ENCODE measurements at places on chromosomes 13 and 19.

GRCh38 chr13:32022311-32022710 is 9.3 kb upstream of the FRY start:
- peak; percentile 18 for DNase-seq

DNA sequence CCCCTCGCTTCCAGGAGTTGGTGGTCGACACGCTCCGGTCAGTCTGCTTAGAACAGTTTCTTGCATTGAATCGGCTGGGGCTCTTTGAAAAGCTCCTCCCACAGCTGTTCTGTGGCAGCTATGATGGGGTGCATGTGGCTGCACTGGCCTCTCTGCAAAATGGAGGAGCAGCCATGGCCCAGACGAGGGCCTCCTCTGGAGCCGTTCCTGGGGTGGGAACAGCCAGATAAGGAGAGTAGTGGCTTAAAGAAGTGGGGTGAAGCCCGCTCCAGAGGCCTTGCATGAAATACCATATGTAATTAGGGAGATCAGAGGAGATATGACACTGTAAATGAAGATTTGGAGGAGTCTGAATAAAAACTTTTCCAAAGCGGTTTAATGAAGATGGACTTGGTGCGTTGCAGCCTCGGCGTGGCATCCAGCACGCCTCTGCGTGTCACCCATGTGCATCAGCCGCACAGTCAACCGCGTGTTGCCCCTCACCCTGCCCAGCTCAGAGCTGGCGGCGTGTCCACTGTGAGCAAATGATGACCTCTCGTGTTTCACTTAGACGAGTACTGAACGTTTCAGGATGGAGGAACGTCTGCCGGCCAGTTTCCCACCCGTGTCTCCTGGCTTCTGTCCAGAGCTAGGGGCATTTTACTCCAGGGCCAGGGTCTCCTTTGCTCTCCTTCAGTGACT is 199.2 kb downstream of the TEX29 start:
- DNase-seq, result no peak

- no peak for DNase-seq
Measured at GRCh38 chr19:32023564-32023832, 321.9 kb upstream of the ZNF507 start.

- no peak for DNase-seq
Measured at GRCh38 chr19:51096473-51097165, 11.6 kb downstream of the CTU1 start.

DNA sequence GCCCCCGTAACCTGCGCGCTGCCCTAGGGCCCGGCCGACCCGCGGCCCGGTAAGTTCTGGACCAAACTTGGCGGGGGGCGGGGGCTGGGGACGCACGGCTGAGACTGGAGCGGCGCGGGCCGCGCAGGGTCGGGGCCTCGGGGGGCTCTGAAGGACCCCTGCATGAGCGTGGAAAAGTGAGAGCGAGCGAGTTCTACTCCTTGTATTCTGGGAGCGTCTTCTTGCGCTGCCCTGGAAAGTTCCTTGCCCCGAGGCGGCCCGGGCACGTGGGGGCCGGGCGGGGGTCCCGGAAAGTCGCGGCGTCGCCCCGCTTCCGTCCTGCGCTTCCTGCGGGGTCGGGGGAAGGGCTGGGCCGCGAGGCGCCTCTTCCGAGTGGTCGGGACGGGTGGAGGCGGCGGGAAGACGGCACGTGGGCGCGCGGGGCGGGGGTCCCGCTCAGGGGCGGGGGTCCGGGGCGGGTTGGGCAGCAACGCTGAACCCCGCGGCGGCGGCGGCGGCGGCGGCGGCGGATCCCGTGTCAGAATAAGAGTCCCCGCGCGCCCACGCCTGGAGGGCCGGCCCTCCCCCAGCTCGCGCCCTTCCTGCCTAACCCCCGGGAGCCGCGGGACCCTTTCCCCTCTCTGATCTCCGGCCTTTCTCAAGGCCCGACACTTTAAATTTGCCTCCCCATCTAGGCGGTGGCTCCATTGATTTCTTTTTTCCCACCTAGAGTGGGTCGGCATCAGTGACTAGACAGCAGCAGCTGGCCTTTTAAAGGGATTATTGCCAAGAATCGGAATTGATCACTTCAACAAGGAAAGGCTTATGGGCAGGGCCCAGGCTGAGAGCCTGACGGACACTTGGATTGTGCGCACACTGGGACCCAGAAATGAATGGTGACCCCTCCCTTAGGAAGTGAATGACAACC is 749 bp downstream of the GATAD2A start:
- DNase-seq, result peak; percentile 61

DNA sequence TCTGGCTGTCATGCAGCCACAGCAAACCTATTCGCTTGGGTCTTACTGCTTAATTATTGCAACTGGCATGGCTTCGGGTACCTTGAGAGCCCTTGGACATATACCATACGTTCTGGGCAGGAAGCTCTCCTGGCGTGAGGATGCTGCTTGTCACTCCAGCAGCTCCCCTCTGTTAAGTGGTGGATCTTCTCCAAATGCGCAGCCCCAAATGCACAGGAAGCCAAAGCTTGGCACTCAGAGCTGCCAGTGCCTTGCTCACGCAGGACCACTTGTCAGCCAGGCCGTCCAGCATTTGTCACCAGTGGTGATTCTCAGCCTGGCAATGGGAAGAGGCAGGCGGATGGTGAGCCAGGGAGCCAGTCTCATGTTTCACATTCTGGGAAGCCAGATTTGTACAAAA is 158.6 kb downstream of the KATNAL1 start:
- no peak for DNase-seq

GRCh38 chr19:42115705-42116104 is 16.5 kb downstream of the POU2F2 start:
- no peak for DNase-seq

GRCh38 chr13:57673197-57673596 is 41.7 kb downstream of the PCDH17 start:
- DNase-seq, result no peak

DNA sequence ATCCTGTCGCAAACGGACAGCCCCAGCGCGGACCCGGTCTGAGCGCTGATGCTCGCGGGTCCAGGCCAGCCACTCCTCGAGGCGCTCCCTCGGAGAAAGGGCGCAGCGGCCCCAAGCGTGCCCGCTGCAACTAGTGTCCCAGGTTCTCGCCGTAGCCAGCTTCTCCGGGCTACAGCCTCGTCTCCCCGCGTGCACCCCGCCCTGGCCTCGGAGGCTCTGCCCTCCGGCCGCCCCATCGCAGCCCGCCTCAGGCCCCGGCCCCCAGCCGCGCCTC is 487 bp downstream of the FLT1 start:
- no peak for DNase-seq

DNA sequence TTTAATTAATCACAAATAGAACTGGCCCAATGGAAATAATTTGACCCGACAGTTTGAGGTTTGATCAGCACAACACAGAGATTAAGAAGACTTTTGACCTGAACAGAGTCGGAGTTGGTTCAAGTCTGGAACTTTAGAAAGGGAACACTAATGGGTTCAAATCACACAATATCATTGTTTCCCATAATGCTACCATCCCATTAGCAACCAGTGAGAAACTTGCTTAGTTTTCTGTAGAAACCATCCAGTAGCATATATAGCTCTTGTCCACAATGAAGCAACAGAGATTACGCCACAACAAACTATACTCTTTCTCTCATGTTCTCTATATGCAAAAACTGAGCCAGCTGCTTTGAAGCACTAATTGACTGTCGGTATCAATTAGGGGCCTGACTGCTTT is 376.9 kb upstream of the SPRY2 start:
- no peak for DNase-seq

GRCh38 chr19:8571006-8571411 is 6.2 kb downstream of the MYO1F start:
- peak; percentile 29 for DNase-seq

- DNase-seq, result no peak
Measured at GRCh38 chr13:39133781-39134180, 95.5 kb downstream of the NHLRC3 start.

DNA sequence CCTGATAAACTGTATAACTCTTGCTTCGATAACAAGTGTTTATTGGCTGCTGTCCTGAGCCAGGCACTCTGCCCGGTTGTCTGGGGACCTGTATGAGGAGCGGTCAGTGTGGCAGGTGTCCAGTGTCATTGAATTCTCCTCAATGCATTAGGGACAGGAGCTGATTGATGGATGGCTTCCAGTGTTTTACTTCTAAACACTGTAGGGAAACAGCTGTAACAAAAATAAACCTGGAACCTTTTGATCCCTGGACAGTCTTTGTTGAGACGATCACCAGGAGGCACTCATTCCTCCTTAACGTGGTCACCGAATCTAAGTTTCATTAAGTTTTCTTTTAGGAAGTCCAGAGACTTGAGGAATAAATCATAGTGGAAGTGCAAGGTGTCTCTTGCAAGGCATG is 17.9 kb downstream of the UBAC2 start:
- DNase-seq, result peak; percentile 81

DNA sequence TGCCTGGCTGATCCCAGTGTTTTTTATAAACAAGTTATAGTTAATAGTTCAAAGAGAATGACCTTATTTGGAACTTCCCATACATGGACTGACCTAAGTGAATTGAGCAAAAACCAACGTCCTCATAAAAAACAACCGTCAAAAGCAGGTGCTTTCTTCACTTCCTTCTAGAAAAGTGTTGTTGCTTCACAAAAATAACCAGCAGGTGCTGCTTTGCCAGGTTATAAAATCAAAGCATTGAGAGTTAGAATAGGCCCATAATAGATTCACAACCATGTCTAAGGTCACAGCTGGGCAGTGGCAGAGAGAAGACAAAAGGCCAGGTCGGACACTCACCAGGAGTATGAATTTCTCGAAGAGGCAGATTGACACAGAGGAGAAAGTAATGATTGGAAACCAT is 9.5 kb downstream of the RUBCNL start:
- no peak for DNase-seq

- no peak for DNase-seq
Measured at GRCh38 chr19:41734156-41734555, 21.2 kb upstream of the CEACAM6 start.

DNA sequence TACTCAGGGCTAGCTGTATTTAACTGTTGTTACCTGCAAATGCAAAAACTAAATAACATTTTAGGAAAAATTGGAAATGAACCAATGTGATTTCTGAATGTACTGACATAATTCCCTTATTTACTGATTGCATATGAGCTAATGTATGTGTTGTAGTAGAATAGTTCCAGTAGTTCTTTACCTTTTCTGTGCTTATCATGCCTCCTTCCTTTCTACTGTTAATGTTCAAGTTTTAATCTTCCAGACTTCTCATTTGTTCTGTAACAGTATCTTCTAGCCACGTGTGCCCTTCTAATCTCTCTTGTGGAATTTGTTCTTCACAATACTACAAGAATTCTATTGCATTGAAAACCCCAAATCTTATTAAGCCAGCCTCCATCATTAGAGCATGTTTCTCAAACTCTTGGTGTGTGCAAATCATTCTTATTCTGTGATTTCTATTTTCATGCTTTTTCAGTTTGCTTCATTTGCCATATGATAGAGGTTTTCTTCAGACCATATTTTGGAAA is 17.7 kb downstream of the LSM14A start:
- DNase-seq, result no peak

- DNase-seq, result no peak
Measured at GRCh38 chr19:10655457-10656312, 1.5 kb downstream of the ILF3 start.

DNA sequence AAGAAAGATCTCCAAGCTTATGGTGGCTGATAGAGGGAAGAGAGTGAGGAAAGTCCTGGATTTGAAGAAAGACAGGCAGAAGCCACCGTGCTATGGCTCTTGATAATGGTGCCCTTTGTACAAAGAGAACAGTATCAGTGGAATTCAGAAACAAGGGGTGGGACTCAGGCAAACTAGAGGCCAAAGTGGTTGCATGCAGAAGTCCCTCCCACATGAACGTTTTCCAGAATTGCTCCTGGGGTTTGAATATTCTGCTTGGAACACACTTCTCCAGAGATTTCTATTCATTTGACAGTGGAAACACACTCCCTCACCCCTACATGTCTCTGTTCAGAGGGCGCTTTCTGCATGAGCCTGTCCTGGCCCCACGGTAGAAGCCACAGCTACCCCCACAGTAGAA is 10.1 kb upstream of the MBNL2 start:
- DNase-seq, result no peak

- no peak for DNase-seq
Measured at GRCh38 chr13:63190742-63191141, 1775.1 kb upstream of the PCDH20 start.

- no peak for DNase-seq
Measured at GRCh38 chr13:106343836-106344235, 191.6 kb downstream of the EFNB2 start.

GRCh38 chr19:30077851-30078355 is 135.9 kb downstream of the URI1 start:
- DNase-seq, result no peak

- DNase-seq, result peak; percentile 80
Measured at GRCh38 chr19:13104360-13104847, 1.7 kb upstream of the LYL1 start.

GRCh38 chr19:53659292-53659691 is 27.5 kb downstream of the DPRX start:
- no peak for DNase-seq

DNA sequence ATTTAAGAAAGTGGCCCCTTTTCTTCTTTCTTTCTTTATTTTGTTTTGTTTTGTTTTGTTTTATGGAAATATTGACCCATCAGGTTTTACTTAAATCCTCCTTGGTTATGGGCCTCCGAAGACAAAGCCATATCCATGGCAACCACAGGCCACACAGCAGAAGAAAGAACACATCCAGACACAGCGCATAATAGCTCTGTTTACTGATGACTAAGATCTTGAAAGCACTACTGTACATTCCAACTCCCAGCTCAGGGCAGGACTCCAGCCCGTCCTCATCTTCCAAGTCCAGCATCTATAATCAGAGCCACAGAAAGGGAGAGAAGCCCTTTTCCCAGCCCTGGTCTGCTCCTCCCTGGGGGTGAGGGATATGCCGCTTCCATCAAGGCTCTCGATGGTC is 84.3 kb downstream of the NUFIP1 start:
- peak; percentile 28 for DNase-seq

- peak; percentile 54 for DNase-seq
Measured at GRCh38 chr19:36420961-36421748, 2.7 kb upstream of the ZFP82 start.

DNA sequence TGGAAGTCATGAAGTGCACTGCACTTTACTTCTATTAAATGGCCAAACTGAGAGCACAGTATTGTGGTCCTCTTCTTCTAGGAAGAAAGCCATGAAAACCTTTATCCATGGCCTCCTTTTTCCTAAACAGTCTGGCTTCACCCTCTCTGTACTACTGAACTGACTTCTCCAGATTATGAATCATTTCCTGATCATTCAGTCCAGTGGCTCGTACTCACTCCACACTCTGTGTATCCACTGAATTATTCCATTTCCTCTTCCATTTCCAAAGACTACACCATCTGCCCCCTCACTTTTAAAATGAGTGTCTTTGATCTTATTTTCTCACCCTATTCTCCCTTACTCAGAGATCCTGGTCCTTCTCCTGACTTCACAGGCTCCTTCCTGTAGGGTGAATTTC is 29.7 kb upstream of the FREM2 start:
- no peak for DNase-seq

DNA sequence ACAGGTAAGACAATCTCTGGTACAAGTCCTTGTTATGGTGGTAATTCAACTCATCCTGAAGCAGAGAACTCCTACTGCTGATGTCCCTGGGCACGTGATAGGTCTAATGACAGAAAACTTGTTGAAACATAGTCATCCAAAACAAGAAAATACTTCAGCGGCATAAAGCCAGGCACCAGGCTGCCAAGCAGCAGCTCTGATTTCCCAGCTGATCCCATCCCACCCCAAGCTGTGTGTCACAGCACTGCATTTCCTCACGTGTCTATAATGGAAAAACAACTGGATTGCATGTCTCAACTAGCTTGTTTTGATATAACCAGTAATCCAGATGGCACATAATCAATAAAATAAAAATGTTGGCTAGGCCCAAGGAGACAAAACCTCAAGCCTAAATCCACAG is 64.8 kb downstream of the MIPEP start:
- no peak for DNase-seq

GRCh38 chr19:40797166-40797962 is 1.6 kb upstream of the EGLN2 start:
- no peak for DNase-seq
